ENCODE measurements at places on chromosomes 1 and 21. TPM values are rescaled to one million over a fixed set of nuclear protein-coding genes. Genes with fewer than 3 reads are reported as not detected.

The KLHDC7A gene
- 0.25 TPM for polyA plus RNA-seq

The S100A2 gene
- polyA plus RNA-seq: 1.5 TPM

The ECM1 gene
- 7.3 TPM for polyA plus RNA-seq

The SLFNL1 gene
- polyA plus RNA-seq: 0.27 TPM

The MYOM3 gene
- not detected for polyA plus RNA-seq

The FAM163A gene
- 0.46 TPM for polyA plus RNA-seq

Data from brain (organoid and tissue), 16 donors.